CD14-positive monocyte (primary cell): ENCODE measurements at places on chromosomes 7 and 10.
A peak's percentile ranks its signal among the peaks of the same experiment; 100 is the strongest.

DNA sequence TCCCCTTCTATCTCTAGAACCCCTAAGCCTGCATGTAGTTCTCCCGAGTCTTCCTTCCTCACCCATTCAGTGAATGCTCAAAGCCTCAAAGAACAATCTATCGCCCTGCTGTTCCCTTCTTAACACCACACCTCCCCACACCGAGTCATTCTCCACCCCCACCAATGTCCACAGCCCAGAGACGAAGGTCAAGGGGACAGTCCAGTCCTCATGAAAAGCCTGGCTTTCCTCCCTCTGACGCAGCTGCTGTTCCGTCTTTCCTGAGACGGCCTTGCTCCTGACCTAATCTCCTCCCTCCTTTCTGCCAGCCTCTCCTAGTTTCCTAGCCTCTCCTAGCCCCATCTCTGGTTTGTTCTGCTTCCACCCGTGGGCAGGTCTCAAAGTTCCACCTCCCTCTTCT, 9.2 kb downstream of the MOSPD3 start:
- no peak for DNase-seq

DNA sequence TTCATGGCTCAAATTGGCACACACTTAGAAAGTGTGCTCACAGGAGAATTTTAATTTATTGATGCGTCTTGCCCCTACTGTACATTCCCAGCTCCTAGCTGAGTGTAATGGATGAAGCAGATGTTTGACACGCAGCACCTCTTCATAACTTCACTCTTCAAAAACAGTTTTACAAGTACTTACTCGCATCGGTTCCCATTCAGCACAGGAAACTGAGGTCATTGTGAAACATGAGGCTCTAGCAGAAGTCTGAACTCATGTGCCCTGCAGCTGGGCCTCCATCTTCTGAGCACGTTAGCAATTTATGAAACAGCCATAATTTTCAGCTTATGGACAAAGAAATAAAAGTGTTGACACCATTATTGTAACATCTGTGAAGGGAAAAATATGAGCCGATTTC, 558.9 kb upstream of the MGMT start:
- DNase-seq = no peak

DNA sequence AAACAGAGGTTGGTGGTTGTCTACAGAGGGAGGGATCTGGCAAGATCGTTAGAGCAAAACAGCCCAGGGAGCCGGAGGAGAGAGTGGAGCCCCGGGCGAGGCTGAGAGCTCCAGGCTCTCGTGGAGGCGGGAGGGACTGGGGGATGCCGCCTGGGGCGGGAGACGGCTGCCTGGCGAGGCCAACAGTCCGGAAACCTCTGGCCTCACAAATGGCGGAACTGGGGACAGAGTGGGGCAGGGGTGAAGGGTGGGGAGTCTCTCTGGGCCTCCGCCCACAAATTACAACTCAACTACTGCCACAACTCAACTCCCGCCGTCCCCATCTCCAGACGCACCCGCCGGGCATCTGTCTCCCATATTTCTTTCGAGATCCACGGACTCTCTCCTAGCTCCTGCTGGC, 47.7 kb downstream of the CLEC2L start:
- DNase-seq = no peak

DNA sequence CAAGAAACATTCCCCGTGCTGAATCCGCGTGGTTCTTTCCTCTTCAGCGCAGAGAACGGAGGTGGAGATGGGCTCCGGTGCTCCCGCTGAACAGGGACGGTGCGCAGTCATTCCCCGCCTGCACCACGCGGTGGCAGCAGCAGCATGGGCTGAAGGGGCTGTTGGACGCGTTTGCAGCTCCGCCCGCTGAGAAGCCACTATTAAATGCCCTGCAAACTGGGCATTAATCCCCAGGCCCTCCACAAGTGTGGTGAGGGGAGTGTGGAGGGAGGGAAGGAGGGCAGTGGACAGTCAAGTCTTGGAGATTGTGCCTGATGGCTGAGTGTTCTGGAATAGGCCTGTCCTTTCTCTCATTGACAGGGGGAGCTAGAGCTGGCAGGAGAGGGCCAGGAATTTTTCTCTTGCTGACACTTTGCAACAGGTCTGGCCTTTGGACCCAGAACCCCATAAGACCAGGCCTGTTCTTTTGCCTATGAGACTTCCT, 240.2 kb upstream of the INHBA start:
- DNase-seq = peak; percentile 62

GRCh38 chr7:40749877-40750276, 615.1 kb downstream of the SUGCT start:
- no peak for DNase-seq

DNA sequence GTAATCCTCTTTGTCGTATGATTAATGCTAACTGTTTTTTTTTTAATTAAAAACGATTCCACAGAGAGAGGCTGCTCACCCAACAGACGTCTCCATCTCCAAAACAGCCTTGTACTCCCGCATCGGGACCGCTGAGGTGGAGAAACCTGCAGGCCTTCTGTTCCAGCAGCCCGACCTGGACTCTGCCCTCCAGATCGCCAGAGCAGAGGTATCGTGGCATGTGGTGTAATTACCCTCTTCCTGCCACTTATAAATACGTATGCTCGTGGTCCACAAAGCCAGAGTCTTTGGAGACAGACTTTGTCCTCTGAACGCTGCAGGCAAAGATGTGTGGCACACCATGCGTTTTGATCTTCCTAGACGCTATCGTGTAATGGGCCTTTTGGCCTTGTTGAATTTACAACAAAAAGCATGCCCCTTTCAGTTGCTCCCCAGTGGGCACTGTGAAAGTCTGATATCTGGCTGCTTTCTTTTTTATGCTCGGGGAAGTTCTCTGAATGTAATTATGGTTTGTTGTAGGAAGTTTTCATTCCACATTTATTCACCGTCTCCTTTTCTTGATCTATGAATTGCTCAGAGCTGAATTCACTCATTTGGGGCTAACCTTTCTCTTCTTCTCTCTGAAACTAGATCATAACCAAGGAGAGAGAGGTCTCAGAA, 33.6 kb upstream of the BTBD16 start:
- no peak for DNase-seq

DNA sequence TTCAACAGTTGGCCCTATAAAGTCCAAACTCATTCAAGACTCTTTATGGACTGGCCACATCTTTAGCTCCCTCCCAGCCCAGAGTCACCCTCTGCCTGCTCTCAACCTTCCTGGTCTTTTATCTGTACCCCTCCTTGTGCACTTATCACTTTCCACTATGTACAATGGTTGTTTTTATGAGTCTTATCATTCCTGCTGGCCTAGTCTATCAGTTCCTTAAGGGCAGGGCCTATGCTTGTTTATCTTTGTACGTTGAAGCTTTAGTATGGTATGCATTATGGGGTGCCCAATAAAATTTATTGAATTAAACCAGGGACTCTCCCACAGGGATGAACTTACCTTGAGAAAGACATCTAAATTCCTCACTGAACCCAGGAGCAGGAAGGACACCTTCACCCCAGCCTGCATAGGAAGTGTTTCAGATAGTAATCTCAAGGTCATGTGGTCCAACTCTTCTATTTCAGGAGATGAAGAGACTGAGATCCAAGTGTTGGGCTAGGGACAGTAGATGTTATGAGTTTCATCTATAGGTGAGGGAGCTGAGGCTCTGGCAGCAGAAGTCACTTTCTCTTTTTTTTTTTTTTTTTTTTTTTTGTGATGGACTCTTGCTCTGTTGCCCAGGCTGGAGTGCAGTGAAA, 13.3 kb upstream of the PDCD4 start:
- DNase-seq = no peak
